SJCRH30 (cell line): ENCODE measurements at places on chromosomes 3 and 15. TPM values are rescaled to one million over a fixed set of nuclear protein-coding genes. Genes with fewer than 3 reads are reported as not detected.

DNA sequence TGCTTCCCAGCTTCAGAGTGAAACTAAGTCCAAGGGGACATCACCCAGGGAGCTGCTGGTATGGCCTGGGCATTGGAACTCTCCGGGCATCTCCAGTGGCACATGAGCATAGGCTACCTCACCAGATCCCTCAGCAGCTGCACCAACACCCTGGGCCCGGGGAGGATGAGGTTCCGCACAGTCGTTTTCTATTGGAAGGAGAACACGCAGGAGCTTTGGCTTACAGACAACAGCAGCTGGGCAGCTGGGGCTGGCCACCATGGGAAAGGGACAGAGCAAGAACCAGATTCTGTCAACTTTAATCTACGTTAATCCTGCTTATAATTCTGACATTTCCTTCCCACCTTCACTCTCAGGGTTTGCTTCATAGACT, 65.5 kb downstream of the MYO1E start:
- peak; percentile 95 for DNase-seq
- H3K4me3 ChIP-seq, result no peak overlapping the region
- H3K36me3 ChIP-seq, result no peaks in the 10 kb centered on the region
- peak overlapping the region; percentile 61 for H3K27ac ChIP-seq

DNA sequence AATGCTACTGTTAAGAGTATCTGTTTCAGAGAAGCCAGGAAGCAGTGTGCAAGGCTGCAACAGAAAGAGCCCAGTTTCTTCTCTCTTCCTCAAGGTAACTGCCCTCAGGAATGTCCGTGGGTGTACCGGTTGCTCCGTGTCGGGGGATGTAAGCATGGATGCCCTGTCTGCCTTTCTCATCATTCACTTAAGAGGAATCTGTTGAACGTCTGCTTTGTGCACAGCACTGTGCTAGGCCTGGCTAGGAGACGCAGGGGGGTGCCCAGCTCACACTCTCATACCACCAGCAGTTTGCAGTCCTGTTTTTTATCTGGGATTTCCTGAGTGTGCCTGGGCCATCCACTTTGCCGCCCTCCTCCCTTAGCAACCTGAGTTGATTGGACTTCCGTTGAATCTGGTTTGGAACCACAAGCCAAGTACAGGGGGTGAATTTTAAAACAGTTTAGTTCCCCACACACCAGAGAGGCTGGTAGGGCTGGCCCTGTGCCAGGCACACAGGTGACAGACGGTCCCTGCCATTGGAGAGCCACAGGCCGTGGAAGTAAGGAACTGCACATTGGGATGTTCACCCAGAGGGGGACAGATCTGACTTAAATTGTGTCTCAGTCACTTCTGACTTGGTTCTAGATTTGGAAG, 11.2 kb downstream of the BOC start:
- H3K4me3 ChIP-seq, result no peak overlapping the region
- H3K27me3 ChIP-seq, result no peaks in the 10 kb centered on the region
- peaks cover 21% of the 10 kb centered on the region for H3K36me3 ChIP-seq
- DNase-seq, result no peak
- H3K4me1 ChIP-seq, result peaks cover 53% of the 10 kb centered on the region
- H3K27ac ChIP-seq, result no peak overlapping the region

DNA sequence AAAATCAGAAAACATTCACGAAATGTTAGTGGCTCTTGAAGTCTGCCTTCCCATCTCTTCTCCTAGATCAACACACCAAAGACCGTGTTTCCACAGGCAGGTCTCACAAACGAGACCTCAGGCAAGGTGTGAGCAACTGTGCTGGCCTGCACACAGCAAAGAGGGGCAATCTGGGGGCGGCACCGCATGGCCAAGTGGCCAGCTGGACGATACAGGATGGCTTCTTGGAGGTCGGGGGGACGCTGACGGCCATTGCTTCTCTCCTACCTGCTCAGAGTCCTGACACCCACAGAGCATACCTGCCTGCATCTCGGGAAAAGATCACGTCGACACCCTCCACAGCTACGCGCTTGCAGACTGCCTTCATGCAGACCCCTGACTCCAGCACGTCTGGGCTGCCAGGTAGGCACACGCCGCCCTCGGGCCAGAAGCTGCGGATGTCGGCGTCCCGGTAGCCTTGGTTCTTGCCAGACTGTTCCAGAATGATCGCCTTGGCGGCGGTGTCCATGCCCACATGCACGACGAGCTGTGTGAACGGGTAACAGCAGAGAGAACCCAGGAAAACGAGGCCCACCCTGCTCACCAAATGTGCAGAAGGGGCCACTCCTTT, 38.4 kb downstream of the PGPEP1L start:
- no peak overlapping the region for H3K4me3 ChIP-seq
- no peak overlapping the region for H3K27ac ChIP-seq
- peaks cover 10% of the 10 kb centered on the region for H3K4me1 ChIP-seq
- H3K36me3 ChIP-seq, result no peaks in the 10 kb centered on the region
- H3K27me3 ChIP-seq, result no peaks in the 10 kb centered on the region
- DNase-seq, result no peak

- no peak overlapping the region for H3K27ac ChIP-seq
- H3K4me3 ChIP-seq, result no peak overlapping the region
- H3K36me3 ChIP-seq, result no peaks in the 10 kb centered on the region
Measured at GRCh38 chr3:153099131-153099530, 62.9 kb upstream of the RAP2B start.

DNA sequence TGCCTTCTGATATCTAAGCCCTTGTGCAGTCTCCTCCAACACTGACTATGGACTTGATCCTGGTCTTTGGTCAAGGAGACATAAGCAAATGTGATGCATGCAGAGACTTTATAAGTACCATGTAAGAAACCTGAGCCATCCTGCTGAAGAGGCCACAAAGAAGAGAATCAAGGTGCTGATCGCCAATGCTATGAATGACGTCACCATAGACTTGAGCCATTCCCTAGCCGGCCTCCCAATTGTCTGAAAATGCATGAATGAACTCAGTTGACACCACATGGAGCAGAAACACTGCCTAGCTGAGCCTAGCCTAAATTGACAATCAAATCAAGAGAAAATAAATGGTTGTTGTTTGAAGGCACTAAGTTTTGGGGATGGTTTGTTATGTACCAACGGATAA, 51.9 kb downstream of the CERS3 start:
- H3K36me3 ChIP-seq, result no peaks in the 10 kb centered on the region
- no peaks in the 10 kb centered on the region for H3K4me1 ChIP-seq
- no peaks in the 10 kb centered on the region for H3K27me3 ChIP-seq

GRCh38 chr15:89980896-89981295, 20.2 kb upstream of the ZNF710 start:
- H3K4me1 ChIP-seq, result no peaks in the 10 kb centered on the region
- no peak for DNase-seq
- no peak overlapping the region for H3K27ac ChIP-seq
- H3K36me3 ChIP-seq, result no peaks in the 10 kb centered on the region
- no peak overlapping the region for H3K4me3 ChIP-seq

DNA sequence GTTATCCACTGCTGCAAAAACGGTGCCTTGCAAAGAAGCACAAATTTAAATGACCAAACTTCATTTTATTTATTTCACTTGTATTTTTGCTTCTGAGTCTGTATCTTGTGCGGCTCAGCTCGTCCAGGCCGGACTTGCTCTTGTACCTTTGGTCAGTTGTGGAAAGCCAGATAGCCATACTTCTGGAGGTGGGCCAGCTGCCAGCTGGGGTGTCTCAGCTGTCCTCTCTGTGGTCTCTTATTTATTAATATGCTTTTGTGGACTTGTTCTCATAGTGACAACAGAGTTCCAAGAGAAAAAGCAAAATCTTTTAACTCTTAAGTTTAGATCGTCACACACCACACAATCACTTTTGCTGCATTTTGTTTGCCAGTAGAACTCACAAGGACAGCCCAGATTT, 87.7 kb downstream of the IL1RAP start:
- no peaks in the 10 kb centered on the region for H3K4me1 ChIP-seq
- H3K27ac ChIP-seq, result peak overlapping the region; percentile 15; the same call in 1 of the 2 replicates
- peak; percentile 57 for DNase-seq
- no peaks in the 10 kb centered on the region for H3K36me3 ChIP-seq
- no peaks in the 10 kb centered on the region for H3K27me3 ChIP-seq

GRCh38 chr15:72916378-72916777, 132.8 kb upstream of the ADPGK start:
- no peaks in the 10 kb centered on the region for H3K27me3 ChIP-seq
- no peaks in the 10 kb centered on the region for H3K36me3 ChIP-seq

DNA sequence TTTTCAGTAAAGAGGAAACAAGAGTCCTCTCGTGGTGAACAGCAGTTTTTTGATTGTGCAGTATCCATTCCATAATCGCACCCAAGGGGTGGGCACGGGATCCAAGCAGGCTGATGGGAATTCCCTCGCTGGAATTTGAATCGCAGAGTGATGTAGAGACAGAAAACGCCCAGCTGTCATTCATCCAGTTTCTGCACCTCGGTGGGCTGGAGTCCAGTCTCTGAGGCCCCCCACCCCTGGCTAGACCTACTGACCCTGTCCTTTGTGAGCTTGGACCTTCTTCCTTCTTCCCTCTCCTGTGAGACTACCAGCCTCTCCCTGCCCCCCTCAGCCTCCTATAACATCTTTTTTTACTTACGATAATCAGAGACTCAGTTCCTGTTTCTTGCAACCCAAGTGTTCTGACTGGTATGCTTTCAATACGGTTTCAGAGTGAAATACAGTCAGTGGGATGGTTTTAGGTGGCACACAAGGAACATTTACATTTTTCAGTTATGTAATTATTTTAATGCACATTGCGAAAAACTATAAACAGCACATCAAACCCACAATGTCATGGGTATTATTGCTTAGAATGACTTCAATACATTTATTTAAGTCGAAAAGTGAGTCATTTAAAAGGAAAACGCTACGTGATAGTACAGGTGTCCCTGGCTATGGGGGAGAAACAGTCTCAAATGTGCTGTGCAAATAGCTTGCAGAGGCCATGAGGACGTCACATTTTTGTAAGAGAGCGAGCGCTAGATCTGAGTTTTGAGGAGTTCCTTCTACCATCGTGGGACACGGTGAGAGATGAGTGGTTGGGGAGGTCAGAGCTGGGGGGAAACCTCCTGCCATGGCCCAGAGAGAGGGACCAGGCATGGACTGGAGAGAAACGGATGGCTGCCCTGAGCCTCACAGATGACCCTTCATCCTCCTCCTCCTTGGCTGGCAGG, 37.5 kb upstream of the CHST2 start:
- no peak for DNase-seq
- no peak overlapping the region for H3K27ac ChIP-seq
- H3K36me3 ChIP-seq, result no peaks in the 10 kb centered on the region
- H3K27me3 ChIP-seq, result no peaks in the 10 kb centered on the region

DNA sequence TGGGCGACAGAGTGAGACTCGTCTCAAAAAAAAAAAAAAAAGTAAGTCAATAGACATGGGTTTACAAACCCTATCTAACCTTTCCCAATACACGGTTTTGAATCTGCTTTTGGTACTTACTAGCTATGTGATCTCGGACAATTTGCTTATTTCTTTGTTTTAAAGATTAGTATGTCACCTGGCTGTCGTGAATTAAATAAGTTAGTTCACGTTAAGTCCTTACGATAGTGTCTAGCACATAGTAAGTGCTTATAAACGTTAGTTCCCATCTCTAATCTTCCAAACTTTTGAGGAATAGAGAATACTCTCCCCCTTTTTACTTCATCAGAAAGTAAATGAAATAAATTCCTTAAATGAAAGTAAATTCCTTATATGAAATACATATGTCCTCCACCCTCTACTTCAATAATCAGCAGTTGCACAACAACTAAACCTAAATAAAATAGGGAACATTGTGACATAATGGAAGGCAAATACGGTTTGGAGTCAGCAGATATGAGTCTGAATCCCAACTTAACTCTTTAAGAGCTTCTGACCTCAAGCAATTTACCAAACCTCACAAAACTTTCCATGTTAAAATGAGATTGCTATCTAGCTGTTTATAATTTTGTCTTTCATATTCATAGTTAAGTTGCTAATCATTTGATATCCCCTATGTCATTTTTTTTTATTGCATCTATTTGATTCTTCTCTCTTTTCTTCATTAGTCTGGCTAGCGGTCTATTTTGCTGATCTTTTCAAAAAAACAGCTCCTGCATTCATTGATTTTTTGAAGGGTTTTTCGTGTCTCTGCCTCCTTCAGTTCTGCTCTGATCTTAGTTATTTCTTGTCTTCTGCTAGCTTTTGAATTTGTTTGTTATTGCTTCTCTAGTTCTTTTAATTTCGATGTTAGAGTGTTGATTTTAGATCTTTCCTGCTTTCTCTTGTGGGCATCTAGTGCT, 134.6 kb downstream of the PEAK1 start:
- H3K4me3 ChIP-seq, result no peak overlapping the region
- H3K27ac ChIP-seq, result no peak overlapping the region
- no peak for DNase-seq
- no peaks in the 10 kb centered on the region for H3K27me3 ChIP-seq

DNA sequence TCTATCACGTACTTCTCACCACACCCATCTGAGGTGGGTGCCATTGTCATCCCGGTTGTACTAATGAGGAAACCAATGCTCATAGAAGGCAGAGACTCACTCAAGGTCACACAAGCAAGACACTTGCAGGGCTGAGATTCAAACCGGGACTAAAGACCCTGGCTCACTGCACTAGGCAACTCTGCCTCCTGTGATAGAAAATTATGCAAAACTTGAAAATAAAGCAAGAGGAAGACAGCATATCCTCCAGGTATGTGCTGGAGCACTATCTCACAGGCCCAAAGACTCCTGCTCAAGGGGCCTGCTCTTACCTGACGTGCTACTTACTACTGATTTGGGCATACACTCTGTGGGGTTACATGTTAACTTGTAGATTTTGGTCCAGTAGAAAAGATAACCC, 25.6 kb downstream of the ANXA2 start:
- H3K27ac ChIP-seq, result peak overlapping the region; percentile 92
- no peak for DNase-seq
- no peak overlapping the region for H3K4me3 ChIP-seq
- H3K27me3 ChIP-seq, result no peaks in the 10 kb centered on the region
- H3K4me1 ChIP-seq, result peaks cover 51% of the 10 kb centered on the region

- peaks cover 6% of the 10 kb centered on the region for H3K36me3 ChIP-seq
- no peak overlapping the region for H3K27ac ChIP-seq
- H3K27me3 ChIP-seq, result no peaks in the 10 kb centered on the region
- DNase-seq, result no peak
Measured at GRCh38 chr3:37249717-37250116, 75.3 kb upstream of the LRRFIP2 start.

- no peak overlapping the region for H3K27ac ChIP-seq
- no peaks in the 10 kb centered on the region for H3K36me3 ChIP-seq
- H3K4me1 ChIP-seq, result no peaks in the 10 kb centered on the region
- no peak for DNase-seq
- H3K27me3 ChIP-seq, result no peaks in the 10 kb centered on the region
Measured at GRCh38 chr3:31754575-31755278, 222.0 kb downstream of the STT3B start.

DNA sequence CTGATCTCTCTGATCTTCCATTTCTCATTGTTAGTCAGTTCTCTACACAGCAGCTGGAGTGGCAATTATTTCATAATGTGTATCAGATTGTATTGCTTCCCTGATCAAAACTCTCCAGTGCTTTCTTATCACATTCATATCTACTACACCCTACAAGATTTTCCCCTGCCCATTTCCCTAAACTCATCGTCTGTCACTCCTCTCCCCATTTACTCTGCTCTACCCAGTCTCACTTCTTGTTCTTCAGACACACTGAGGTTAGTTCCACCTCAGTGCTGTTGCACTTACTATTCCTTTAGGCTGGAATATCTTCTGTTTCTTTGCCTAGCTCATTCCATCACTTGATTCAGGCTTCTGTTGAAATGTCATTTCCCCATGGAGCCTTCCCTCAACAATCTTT, 197.1 kb downstream of the SATB1 start:
- H3K36me3 ChIP-seq, result no peaks in the 10 kb centered on the region
- H3K4me1 ChIP-seq, result no peaks in the 10 kb centered on the region
- no peak overlapping the region for H3K4me3 ChIP-seq
- DNase-seq, result no peak
- H3K27ac ChIP-seq, result no peak overlapping the region

IL5RA gene
- total RNA-seq, result not detected in 2 replicates

ZIC1 gene
- 44.4 and 55.7 TPM in 2 replicates for total RNA-seq

GOLGA6D gene
- total RNA-seq, result not detected in 2 replicates

LTF gene
- not detected in 2 replicates for total RNA-seq

ARIH1 gene
- 58.6 and 64.8 TPM in 2 replicates for total RNA-seq
